Hindlimb muscle (tissue), 1 donor: ENCODE measurements at places on chromosomes 12 and 14. TPM values are rescaled to one million over a fixed set of nuclear protein-coding genes. Genes with fewer than 3 reads are reported as not detected.
A peak's percentile ranks its signal among the peaks of the same experiment; 100 is the strongest.

- DNase-seq, result no peak
These were observed 30.9 kb upstream of the PLEKHG6 start for GRCh38 chr12:6279631-6280030.

GRCh38 chr12:127942981-127943380 lies 324.0 kb upstream of the TMEM132C start:
- no peak for DNase-seq

The ASB2 gene
- 31.7 TPM for polyA plus RNA-seq

The SLC7A7 gene
- 32.7 TPM for polyA plus RNA-seq

The CCDC196 gene
- polyA plus RNA-seq, result 0.28 TPM

- no peak for DNase-seq
These were observed 2.9 kb downstream of the FGFR1OP2 start for GRCh38 chr12:26941215-26941594.

GRCh38 chr14:49461529-49462401 lies 124.4 kb downstream of the RPS29 start:
- peak; percentile 46 for DNase-seq

DNA sequence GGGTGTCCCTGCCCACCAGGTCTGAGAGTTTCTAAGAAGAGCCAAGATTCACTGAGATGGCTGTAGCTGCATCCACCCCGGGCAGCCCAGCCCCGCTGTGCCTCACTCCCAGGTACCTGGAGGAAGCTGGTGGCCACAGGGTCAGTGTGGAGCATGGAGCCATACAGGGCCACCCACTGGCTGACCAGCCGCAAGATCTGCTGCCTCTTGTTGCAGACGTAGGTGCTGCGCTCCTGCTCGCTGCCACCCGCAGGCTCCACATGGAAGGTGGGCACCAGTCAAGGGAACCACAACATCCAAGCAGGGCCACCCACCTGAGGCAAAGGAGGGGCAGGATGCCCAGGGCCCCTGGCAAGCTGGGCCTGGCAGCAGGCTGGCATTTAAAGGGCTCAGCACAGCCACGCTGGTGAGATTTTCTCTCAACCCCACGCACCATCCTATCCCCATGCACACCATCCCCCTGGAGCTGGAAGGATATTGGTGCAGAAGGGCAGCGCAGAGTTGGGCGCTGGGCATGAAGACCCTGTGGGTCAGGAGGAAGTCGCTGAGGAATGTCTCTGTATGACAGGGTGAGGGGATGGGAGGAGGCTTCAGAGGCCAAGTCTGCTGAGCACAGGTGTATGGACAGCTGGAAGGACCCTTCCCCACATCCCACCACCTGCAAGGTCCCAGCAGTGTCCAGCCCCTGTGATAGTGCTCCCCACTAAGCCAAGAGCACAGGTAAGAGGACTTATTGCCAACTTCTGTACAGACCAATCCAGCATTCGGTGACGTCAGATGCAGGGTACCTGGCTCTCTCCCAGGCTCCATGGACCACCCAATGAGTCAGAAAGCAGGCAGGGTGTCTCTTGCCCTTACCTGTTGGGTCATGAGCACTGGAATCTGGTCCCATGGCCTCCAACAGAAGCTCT lies 10.8 kb downstream of the RAPGEF3 start:
- DNase-seq, result no peak

- DNase-seq, result no peak
These were observed 24.2 kb upstream of the HIF1A start for GRCh38 chr14:61671082-61671481.

- DNase-seq, result no peak
These were observed 195.8 kb upstream of the CAND1 start for GRCh38 chr12:67073336-67073735.

GRCh38 chr12:69620921-69621320 lies 10.2 kb upstream of the LRRC10 start:
- no peak for DNase-seq

The TMEM30B gene
- polyA plus RNA-seq, result 1.1 TPM

DNA sequence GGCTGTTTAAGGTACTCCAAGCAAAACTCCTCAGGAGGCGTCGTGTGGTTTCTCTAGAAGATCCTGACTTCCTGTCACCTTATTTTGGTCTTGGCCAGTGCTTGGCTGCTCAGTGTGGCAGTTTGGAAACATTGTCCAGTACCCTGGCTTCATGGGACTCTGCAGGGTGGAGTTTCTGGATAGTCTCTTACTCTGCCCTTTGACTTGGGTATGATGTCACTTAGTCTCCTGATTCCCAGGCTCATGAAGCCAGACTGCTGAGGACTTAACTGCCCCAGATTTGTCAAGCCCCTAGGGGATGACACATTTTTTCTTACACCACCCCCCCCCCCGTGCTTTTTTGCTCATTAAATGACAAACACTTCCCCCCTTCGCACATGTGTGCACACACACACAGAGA lies 82.7 kb downstream of the ADCK1 start:
- DNase-seq, result no peak

The ERBB3 gene
- 212 TPM for polyA plus RNA-seq

DNA sequence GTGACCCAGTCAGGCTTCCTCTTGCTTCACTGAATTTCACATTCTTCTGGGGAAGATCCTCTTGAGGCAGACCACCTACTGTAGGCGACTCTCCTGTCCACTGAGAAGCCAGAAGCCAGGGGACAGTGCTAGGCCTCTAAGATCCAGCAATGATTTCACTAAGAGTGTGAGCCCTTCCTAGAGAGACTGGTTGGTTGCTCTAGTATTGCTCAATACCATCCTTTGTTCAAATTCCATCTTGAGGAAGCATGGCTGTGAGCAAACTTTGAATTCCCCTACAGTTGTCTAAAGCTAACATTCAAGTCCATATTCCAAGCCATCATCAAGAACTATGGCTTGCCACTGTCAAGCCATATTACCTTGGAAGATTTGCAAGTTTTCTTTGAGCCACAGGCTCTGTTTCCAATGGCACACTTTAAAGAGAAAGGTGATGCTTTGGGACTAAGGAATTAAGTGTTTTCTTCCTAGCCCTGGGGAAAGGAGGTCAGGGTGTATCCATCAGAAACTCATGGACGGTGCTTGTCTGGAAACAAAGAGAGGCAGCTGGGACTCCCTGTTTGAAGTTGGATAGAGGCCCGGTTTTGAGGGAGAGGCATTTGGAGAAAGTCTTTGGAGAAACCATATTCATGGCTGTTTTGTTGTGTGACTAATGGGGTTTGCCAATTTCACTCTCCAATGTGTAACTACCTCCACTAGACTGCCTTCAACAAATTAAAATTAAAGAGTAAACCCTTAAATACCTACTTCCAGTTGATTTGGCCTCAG lies 1217.9 kb downstream of the VRK1 start:
- no peak for DNase-seq

The IAPP gene
- not detected for polyA plus RNA-seq

DNA sequence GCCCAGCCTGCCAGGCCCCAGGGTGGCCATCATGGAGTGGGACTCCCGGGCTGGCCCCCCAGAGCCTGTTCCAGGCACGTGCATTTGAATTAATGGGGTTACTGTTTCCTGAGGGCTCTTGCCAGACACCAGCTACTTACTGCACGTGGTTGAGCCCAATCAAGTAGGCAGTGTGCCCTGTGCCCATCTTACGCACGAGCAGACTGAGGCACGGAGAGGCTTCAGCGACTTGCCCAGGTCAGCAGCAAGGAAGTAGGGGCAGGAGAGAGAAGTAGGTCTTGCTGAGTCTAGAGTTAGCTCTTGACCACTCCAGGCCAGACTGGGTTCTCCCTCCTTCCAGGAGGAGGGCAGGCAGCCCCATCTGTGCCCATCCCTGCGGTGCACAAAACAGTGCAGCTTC lies 67.7 kb downstream of the DIO3 start:
- DNase-seq, result no peak

GRCh38 chr14:30227876-30228275 lies 300.2 kb upstream of the PRKD1 start:
- DNase-seq, result no peak

GRCh38 chr12:102964872-102965271 lies 7.4 kb downstream of the ASCL1 start:
- no peak for DNase-seq

DNA sequence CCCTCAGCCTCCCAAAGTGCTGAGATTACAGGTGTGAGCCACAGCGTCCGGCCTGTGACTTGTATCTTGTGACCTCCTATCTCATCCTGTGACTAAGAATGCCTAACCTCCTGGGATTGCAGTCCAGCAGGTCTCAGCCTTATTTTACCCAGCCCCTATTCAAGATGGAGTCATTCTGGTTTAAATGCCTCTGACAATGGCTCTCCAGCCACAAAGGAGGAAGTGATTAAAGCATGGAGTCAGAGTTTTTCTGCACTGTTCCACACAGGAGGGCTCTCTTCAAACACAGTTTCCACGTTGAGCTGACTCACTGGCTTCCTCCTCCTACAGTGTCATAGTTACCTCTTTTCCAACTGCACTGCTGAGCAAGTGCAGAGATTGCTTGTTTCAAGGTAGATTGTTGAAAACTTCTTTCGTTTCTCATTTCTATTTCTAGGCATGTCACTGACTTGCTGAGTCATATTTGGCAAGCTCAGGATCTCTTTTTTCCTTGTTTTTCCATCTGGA lies 383.8 kb downstream of the PCNX1 start:
- peak; percentile 19 for DNase-seq

The GAS2L3 gene
- polyA plus RNA-seq, result 16.6 TPM

- peak; percentile 56 for DNase-seq
These were observed 13.3 kb downstream of the DICER1 start for GRCh38 chr14:95143808-95144620.

GRCh38 chr12:32446316-32447119 lies 47.2 kb downstream of the FGD4 start:
- no peak for DNase-seq

GRCh38 chr14:24965934-24966578 lies 83.9 kb downstream of the STXBP6 start:
- DNase-seq, result peak; percentile 85

DNA sequence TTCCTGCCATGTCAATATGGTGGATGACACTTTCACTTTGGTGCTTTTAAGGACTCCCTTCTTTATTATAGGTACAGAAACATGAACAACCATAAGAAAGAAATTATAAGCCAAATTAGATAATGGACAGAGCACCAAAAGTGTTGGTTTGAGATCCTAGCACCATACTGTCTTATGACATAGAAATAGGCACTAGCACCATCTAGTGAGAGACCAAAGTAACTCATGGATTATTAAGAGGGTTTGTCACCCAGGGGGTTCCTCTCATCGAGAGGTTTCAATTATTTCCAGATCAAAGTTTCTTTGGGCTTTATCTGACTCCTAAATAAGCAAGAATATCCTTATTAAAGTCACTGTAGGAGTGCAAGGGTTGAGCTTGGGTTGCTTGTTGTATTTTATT lies 153.0 kb upstream of the DIO2 start:
- no peak for DNase-seq

The KRT6A gene
- 1.3 TPM for polyA plus RNA-seq

- DNase-seq, result no peak
These were observed 2.4 kb downstream of the ABCB9 start for GRCh38 chr12:122963941-122964265.

DNA sequence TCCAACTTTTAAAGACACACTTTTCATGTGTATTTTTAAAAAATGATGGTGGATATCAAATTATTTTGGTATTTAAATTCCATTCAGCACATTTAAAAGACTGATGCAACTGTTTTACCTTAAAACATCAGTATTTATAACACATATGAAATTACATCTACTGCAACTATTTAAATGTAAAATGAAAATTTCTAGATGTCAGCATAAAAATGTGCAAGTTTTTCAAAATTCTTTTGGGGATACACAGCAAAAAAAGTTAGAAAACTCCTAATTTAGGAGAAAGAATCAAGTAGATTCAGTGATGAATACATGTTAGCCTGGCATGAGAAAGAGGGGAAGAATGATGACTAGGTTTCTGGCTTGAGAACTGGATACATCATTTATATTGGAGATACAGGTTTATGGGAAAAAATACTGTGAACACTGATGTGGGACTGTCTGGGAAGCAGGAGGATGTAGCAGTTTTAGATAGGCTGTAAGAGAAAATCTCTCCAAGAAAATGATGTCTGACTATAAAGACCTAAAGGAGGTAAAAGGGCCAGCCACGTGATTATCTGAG lies 9.2 kb downstream of the SOS2 start:
- no peak for DNase-seq

The RND1 gene
- 0.37 TPM for polyA plus RNA-seq

The KRT86 gene
- 0.19 TPM for polyA plus RNA-seq

DNA sequence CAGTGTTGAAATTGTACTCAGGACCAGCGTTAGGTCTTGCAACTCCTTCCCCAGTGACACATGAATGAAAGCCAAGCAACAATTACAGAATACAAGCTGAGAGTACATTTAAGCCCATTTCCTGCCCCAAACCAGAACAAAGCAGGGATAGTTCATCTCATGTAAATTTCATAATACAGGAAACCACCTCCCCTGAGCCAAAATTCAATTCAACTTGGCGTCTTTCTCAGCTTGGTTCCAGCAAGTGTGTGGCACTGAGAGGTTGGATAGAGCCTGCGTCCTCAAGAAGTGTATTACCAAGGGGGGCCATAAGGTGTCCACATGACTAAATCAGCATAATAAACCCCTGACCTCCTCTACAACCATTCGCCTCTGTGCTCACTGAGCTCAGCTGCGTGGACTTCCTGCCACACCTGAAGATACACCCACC lies 278.9 kb upstream of the CRY1 start:
- DNase-seq, result no peak

The P3H3 gene
- polyA plus RNA-seq, result 29.7 TPM

DNA sequence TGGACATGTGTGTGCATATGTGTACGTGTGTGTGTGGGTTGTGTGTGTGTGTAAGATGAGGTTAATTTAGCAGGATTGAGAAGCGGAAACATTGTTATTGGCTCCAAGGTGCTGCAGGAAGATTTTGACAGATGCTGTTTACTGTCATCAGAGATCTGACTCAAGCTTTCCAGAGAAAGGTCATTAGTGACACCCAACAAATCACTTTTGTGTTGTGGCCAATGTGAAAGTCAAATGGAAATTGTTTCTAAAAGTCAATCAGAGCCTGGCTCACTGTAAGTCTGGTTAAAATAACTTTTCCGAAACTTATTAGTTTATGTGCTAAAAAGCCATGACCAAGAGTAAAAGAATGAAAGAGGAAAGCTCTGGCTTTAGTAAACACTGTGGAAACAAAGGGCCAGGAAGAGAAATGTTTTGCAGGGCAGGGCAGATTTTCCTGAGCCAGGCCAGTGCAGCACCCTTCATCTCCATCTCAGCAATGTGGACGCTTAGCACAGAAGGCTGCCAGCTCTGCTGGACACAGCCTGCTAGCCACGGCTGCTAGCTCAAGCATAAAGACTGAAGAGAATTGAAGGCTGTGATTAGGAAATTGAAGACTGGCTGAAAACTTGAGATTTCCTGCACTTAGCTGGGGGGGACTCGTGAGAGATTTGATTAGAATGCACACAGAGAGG lies 235.8 kb downstream of the NEDD1 start:
- peak; percentile 8 for DNase-seq

The C14orf39 gene
- polyA plus RNA-seq, result 1.7 TPM

The NTF3 gene
- 2.4 TPM for polyA plus RNA-seq

The MYF6 gene
- polyA plus RNA-seq, result 119 TPM

The ITGA7 gene
- polyA plus RNA-seq, result 466 TPM

- no peak for DNase-seq
These were observed 5.9 kb downstream of the KRT86 start for GRCh38 chr12:52280319-52280795.

DNA sequence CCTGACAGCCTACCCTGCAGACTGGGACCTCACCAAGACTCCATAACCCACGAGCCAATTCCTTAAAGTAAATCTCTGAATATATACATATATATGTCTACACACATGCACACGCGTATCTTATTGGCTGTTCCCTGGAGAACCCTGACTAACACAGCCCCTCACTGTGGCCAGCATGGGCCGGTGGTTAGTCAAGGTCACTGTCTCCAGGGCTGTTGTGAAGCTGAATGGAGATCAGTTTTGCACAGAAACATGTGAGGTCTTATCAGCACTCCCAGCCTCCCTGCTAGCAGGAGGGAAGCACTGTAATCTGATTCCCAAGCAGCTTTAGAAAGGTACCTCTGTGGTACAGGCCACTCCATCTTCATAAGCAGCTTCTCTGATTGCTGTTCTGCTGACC lies 46.6 kb upstream of the PLEKHG6 start:
- no peak for DNase-seq
